Mesothelial cell of epicardium (in vitro differentiated cells): ENCODE measurements at places on chromosomes 5 and 9. TPM values are rescaled to one million over a fixed set of nuclear protein-coding genes. Genes with fewer than 3 reads are reported as not detected.

GRCh38 chr9:121735065-121735792 is 83.8 kb downstream of the DAB2IP start:
- H3K4me1 ChIP-seq, result peaks cover 47% of the 10 kb centered on the region
- peaks cover 2% of the 10 kb centered on the region for H3K27me3 ChIP-seq
- no peak for DNase-seq

The ASTN2 gene
- total RNA-seq, result 10.8 to 12.2 TPM (median 10.8 TPM) in 3 replicates

DNA sequence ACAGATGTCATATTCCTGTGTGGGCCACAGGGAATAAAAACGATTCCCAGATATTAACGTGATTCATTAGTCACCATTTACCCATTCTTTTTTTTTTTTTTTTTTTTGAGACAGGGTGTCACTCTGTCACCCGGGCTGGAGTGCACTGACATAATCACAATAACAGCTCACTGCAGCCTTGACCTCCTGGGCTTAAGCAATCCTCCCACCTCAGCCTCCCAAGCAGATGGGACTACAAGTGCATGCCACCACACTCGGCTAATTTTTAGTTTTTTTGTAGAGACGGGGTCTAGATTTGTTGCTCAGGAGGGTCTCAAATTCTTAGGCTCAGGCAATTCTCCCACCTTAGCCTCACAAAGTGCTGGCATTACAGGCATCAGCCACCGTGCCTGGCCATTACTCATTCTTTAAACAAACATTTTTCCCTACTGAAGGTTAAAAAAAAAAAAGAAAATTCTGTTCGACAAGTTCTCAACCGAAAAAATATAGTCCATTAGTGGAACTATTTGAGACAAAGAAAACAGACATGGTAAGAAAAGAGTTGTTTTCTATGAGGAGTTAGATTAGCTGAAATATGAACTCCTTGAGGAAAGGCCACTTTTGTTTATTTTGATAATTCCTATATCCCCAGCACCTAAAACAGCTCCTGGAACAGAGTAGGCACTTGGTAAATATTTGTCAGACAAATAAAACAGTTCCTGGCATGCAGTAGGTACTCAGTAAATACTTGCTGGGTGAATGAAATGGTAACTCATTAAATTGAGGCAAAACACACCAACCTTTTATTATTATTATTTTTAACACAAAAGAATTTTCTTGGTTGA is 32.1 kb upstream of the PDCL start:
- DNase-seq, result no peak
- no peaks in the 10 kb centered on the region for H3K4me1 ChIP-seq
- H3K36me3 ChIP-seq, result peaks cover 60% of the 10 kb centered on the region

DNA sequence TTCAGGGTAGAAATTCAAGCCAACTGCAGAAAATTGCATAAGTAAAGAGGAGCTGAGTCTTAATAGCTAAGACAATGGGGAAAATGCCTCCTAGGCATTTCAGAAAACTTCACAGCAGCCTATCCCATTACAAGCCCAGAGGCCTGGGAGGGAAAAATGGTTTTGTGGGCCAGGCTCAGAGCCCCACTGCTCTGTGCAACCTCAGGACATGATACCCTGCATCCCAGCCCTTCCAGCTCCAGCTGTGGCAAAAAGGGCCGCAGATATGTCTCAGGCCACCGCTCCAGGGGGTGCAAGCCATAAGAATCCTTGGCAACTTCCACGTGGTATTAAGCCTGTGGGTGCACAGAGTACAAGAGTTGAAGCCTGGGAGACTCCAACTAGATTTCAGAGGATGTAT is 387.0 kb downstream of the ARRDC3 start:
- no peak for DNase-seq
- H3K36me3 ChIP-seq, result peaks cover 18% of the 10 kb centered on the region
- H3K4me1 ChIP-seq, result no peaks in the 10 kb centered on the region
- H3K4me3 ChIP-seq, result no peak overlapping the region
- H3K27me3 ChIP-seq, result peaks cover 7% of the 10 kb centered on the region
- no peak overlapping the region for H3K27ac ChIP-seq

GRCh38 chr5:54703133-54703532 is 185.6 kb downstream of the SNX18 start:
- DNase-seq, result no peak
- no peak overlapping the region for H3K4me3 ChIP-seq
- no peaks in the 10 kb centered on the region for H3K36me3 ChIP-seq
- peaks cover 7% of the 10 kb centered on the region for H3K4me1 ChIP-seq

DNA sequence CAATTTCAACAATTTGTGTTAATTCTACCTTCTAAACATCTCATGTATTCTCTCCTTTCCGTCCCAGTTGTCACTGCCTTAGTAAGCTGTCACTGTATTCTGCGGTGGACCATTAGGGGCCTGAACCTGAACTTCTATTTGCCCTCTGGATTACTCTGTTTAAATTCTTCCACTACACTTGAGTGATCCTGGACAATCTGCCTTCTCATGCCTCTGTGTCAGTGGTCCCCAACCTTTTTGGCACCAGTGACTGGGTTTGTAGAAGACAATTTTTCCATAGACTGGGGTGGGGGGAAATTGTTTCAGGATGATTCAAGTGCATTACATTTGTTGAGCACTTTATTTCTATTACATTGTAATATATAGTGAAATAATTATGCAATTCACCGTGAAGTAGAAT is 1157.6 kb upstream of the SEMA6A start:
- no peaks in the 10 kb centered on the region for H3K36me3 ChIP-seq
- H3K4me1 ChIP-seq, result no peaks in the 10 kb centered on the region
- no peak for DNase-seq
- H3K4me3 ChIP-seq, result no peak overlapping the region
